ENCODE measurements at places on chromosomes 5 and 9.
A peak's percentile ranks its signal among the peaks of the same experiment; 100 is the strongest.

GRCh38 chr5:53712327-53712726 lies 151.9 kb downstream of the NDUFS4 start:
- DNase-seq = no peak

DNA sequence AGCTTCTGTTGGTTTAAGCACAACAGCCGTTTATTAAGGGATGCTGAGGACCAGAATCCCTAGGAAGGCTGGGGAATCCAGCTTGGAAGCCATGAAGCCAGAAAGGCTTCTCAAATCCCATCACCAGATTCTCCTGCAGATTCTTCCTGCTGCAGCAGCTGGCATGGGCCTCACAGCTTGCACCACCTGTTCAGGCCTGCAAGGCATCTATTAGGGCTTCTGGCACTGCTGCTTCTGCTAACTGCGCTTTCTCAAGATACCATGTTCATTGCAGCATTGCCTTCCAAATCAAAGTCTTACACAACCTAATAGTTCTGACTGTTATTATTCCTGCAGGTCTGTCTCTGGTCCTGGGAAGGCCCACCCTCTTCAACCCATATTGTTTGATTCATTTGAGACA lies 51.2 kb upstream of the ZNF366 start:
- no peak for DNase-seq

GRCh38 chr5:78810098-78810920 lies 161.7 kb upstream of the LHFPL2 start:
- DNase-seq = no peak

GRCh38 chr9:115422932-115423440 lies 305.0 kb upstream of the TNC start:
- no peak for DNase-seq

GRCh38 chr5:582936-583635 lies 29.1 kb upstream of the CEP72 start:
- no peak for DNase-seq

- DNase-seq = no peak
Observed at GRCh38 chr9:133656211-133657119, 20.3 kb downstream of the DBH start.

GRCh38 chr5:71757590-71758543 lies 38.8 kb downstream of the CARTPT start:
- peak; percentile 56 for DNase-seq

- peak; percentile 4 for DNase-seq
Observed at GRCh38 chr9:23123048-23123632, 676.5 kb downstream of the DMRTA1 start.

GRCh38 chr5:128015978-128016377 lies 67.6 kb upstream of the SLC12A2 start:
- DNase-seq = no peak

DNA sequence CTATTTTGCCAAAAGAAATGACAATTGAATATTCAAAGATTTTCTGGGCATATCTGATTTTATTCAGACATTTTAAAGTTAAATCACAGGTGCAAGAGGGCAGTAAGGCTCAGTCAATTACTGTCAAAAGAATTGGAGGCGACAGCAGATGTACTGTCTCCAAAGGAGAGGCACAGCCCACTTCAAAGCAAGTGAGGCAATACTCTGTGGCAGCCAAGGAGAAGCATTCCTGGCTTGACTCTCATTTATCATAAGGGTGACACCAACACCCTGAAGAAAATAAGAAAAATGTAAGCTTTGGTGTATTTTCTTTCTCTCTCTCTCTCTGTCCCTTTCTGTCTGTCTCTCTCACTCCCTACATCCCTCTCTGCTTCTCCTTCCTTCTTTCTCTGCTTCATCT lies 93.3 kb downstream of the SVEP1 start:
- no peak for DNase-seq

DNA sequence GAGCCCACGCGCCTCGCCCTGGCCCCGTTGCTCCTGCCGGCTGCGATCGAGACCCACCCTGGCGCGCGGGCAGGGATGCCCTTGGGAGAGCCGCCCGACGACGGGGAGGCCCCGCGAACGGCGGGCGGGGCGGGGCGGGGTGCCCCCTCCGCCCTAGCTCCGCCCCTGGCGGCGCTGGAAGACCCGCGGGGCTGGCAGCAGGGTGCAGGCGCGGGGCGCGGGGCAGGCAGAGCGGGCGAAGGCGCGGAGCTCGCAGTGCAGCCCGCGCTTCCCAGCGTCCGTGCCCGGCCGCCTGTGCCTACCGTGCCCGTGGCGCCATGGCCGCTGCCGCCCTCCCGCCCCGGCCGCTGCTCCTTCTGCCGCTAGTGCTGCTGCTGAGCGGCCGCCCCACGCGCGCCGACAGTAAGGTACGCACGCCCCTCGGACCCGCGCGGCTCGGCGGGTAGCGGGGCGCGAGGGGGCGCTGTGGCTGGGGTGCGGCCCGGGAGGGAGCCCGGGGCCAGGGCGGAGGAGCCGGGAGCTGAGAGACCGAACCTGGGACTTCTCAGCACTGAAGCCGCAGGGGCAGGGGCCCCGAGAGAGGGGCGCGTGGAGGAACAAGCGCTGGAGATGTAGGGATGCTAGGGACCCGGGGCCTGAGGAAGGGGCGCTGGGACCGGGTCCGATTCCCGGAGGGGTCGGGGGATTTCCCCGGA lies at the start of gene OLFML2A:
Gene OLFML2A (plus strand): TSS at position 180 of the 695 bp plus-strand sequence. CDS start 138 bp downstream, at position 318.
- no peak for DNase-seq

DNA sequence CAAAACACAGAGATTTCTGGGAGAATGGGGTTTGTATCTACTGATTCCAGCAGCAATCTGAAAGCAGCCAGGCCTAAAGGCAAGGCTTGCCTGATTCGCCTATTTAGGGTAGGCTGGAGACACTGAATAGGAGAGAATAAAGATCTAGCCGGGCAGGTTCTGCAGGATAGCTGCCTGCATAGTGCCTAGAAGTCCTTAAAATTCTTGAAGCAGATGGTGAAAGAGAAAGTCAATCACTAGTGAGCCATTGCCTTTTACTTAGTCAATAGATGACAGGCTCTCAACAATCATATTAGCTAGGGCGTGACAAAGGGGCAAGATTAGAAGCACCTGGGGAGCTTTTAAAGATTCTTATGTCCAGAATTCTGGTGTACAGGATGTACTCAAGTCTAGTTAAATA lies 522.7 kb downstream of the HTR1A start:
- no peak for DNase-seq

- DNase-seq = no peak
Observed at GRCh38 chr5:126527892-126528291, 67.1 kb downstream of the ALDH7A1 start.

- DNase-seq = no peak
Observed at GRCh38 chr5:157778121-157778805, 34.8 kb downstream of the LSM11 start.

All from epithelial cell of proximal tubule (primary cell).